ENCODE measurements at places on chromosomes 4 and X. TPM values are rescaled to one million over a fixed set of nuclear protein-coding genes. Genes with fewer than 3 reads are reported as not detected.

DNA sequence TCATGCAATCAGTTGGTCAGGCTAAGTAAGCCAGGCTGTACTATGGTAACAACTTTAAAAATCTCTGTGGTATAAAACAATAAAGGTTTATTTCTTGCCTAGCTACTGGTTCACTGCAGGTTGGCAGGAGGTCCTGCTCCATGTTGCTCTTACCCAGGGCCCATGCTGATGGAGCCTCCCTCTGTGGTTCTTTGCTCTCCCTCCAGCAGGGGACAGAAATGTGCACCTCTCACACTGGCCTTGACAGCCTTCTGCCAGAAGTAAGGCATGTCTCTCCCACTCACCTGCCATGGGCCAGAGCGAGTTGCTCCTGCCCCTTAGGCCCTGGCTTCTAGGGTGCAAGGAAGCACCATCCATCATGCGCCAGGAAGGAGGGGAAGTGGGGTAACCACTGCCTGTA lies 31.1 kb downstream of the CLDN22 start:
- DNase-seq: no peak

CPE gene
- 34.8 TPM for total RNA-seq

- no peak for DNase-seq
Observed at GRCh38 chr4:127737295-127737694, 7.1 kb downstream of the SLC25A31 start.

DNA sequence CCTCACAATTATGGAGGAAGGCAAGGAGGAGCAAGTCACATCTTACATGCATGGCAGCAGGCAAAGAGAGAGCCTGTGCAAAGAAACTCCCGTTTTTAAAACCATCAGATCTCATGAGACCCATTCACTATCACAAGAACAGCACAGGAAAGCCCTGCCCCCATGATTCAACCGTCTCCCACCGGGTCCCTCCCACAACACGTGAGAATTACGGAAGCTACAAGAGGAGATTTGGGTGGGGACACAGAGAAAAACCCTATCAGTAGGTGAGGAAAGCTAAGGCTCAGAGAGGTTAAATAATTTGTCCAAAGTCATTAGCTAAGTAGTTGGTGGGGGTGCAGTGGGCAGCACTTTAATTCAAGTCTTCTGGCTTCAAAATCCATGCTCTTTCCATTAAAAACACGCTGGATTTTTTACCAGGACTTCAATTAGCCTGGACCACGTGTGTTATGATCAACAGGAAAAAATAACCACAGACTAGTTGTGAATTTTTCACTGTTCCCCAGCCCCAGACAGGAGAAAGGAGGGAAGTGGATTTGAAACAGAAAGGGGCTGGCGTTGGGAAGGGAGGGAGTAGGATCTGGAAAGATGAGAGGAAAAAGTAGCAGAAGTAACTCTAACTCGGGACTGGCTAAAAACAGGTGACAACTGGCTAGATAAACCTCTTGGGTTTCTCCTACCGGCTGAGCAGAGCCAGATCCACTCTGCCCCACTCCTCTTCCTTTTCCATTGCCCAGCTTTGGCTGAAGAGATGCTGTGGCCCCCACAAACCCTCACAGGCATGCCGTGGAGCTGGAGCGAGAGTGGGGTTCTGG lies 986 bp downstream of the MTMR8 start:
- DNase-seq: no peak

- DNase-seq: no peak
Observed at GRCh38 chrX:72713130-72713529, 976 bp downstream of the PHKA1 start.

DNA sequence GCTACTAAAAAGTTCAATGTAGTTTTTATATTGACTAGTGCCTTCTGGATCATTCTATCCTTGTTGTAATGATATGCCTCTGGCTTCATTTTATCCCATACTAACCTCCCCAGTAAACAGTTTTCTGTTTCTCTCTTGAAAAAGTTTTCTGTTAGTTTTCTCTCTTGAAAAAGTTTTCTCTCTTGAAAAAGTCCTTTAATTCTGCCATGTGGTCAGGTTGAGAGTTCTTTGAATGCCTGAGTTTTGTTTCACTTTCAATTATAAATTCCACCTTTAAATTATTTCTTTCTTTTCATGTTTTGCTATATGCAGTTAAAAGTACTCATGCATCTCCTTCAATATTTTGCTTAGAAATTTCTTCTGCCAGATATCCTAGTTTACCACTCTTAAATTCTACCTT lies 1139.6 kb downstream of the STPG2 start:
- no peak for DNase-seq

GRCh38 chrX:119240356-119240755 lies 4.3 kb downstream of the PGRMC1 start:
- DNase-seq: no peak

POU4F2 gene
- not detected for total RNA-seq

GRCh38 chr4:11698846-11699590 lies 270.3 kb upstream of the HS3ST1 start:
- no peak for DNase-seq

GRCh38 chrX:134146493-134146892 lies 90.5 kb upstream of the CCDC160 start:
- no peak for DNase-seq

ARHGAP10 gene
- 34.0 TPM for total RNA-seq

DNA sequence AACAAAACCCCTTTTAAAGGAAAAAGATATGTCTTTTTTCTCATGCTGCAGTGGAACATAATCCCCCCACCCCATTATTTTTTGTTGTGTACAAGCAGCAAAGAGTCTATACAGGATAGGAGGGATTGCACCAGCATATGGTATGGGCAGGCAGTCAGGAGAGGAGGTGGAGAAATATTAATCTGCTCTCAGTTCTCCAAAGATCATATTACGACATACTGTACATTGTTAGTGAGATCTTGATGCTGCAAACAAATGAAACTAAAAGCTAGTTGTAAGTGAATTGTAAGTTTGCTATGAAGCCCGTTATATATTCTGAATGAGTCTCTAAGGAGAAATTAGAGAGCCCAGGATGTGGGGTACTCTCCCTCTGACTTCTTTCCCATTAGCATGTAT lies 75.3 kb downstream of the RAPGEF2 start:
- DNase-seq: no peak

DNA sequence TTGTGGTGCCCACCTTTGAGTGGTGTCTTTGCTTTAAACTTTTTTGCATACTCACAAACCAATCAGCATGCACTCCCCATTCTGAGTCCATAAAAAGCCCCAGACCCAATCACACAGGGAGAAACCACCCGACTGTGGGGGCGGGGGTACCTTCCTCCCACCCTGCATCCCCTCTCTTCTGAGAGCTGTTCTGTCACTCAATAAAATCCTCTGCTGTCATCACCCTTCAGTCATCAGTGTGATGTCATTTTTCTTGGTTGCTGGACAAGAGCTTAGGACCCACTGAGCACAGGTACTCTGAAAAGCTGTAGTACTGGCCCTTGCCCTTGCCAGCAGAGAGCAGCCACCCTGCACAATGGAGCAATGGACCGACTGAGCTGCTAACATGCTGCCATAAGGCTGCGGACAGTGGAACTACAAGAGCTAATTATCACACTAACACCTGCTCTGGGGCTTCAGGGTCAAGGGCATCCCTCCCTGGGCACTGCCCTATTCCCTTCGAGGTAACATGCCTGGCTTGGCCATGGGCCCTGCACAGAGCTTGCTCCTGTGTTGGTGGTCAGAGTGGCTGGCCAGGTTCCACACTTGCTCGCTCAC lies 62.9 kb upstream of the PGRMC2 start:
- DNase-seq: no peak

IGFBP7 gene
- total RNA-seq: 103 TPM

DNA sequence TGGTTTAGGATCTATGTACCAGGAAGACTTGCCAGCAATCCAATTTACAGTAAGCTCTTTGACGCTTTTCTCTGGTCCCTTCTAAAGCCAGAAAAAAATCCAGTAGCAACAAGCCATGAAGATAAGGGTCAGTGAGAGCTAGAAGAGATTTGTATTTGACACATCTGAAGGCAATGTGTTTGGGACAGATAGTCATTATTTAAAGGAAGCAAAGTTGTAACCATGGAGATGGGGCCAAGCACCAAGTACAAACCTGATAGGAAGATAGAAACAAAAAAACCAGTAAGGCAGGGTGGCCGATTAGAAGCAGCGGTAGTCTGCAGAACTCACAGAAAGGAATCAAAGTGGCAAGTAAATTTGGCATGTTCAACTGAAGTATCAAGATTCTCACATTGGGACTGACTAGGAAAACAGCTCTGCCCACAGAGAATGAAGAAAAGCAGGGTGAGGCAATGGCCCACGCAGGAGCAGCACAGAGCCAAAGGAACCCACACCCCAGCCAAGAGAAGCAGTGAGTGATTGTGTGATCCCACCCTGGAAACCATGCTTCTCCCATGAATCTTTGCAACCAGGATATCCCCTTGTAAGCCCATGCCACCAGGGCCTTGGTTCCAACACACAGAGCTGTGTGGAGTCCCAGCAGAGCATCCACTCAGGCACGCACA lies 12.9 kb upstream of the C4orf54 start:
- no peak for DNase-seq

- DNase-seq: no peak
Observed at GRCh38 chr4:73036123-73036522, 33.4 kb downstream of the COX18 start.

DNA sequence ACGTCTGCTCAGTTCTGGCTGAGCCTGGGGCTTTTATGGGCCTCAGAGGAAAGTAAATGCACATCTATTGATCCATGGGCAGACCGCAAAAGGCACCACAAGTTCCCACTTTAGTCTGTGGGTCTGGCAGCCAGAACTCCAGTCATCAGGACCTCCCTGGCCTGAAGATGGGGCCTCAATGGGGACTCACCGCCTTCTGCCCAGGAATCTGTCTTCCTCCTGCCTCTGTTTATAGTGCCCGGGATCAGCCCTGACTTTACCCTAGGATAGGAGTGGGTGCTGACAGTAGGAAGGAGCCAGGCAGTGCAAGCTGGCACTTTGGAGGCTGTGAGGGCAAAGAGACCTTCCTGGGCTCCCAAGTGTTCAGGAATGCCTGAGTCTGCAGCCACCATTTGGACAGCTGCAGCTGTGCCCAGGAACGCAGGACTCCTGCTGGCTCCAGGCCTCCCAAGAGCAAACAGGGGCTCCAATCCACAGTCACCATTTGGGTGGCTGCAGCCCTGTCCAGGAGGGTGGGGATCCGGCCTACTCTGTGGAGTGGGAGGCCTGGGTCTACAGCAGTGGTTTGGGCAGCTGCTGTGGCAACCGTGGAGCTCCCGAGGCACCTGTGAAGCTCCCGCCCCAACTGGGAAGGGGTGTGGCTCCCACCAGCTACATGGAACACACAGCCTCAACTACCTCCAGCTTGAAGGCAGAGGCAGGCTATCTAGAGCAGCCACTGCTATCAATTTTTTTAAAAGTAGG lies 1440.9 kb upstream of the ADGRL3 start:
- no peak for DNase-seq

- no peak for DNase-seq
Observed at GRCh38 chr4:136277741-136278140, 1254.6 kb downstream of the PCDH18 start.

DNA sequence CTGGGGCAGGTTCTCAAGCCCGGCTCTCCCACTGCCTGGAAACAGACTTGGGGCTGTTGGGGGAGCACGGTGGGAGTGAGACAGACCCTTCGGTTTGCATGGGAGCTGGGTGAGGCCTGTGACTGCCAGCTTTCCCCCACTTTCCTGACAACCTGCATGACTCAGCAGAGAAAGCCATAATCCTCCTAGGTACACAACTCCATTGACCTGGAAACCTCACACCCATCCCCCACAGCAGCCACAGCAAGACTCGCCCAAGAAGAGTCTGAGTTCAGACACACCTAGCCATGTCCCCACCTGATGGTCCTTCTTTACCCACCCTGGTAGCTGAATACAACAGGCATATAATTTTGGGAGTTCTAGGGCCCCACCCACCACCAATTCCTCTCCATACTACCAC lies 57.6 kb upstream of the UBQLN2 start:
- DNase-seq: no peak

MAGEC3 gene
- total RNA-seq: not detected

TGIF2LX gene
- total RNA-seq: not detected

DNA sequence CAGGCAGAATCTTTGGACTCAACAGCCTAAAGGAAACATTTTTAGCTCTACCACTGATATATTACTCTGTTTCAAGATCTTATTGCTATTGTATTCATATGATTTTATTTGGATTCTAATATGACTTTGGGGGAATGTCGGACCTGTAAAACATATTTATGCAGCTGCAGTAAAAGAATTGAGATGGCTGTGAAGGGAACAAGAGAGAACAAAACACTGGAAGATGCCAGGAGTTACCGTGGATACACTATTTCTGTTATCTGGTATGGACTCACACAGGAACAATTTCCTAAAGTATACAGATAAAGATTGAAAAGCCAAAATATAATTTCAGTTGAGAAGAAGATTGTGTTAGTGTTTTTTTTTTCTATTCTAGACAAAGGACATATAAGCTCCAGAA lies 113.0 kb upstream of the DCLK2 start:
- no peak for DNase-seq

DNA sequence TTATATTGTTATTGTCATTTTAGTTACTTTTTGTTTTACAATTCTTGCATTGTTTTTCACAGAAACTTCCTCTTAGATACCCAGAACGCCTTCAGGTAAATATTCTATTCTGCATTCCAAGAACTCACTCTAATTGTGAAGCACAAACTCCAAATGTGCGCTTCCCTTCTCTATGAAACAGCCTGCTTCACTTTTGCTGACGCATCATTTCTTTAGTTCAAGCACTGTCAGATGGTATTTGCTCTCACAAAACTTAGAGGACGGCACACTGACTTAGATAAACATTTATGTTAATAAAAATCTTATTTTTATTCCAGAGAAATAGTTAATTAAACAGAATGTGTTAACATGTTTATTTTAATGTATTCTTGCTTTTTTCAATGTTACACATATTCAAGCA lies 3.3 kb downstream of the CSN1S1 start:
- no peak for DNase-seq

FMR1NB gene
- not detected for total RNA-seq

CT83 gene
- not detected for total RNA-seq

- DNase-seq: no peak
Observed at GRCh38 chr4:7429601-7430078, 5.1 kb downstream of the PSAPL1 start.

DNA sequence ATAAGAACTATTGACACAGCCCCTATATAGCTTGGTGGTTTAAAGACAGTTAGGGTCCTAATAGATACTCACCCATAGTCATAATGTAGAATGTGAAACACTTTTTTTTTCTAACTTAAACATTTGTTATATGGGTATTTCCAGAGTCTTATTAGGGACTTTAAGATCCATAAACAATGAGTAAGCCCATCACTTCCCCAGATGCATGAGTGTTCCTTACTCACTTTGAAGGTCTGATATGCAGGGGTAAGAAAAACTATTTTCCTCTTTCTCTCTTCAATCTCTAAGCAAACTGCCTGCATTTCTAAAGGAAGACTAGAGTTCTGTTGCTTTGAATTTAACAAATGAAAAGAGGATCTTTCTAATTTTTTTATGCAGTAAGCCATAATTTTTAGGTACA lies 443.6 kb upstream of the PITX2 start:
- no peak for DNase-seq

All from psoas muscle (tissue), 8 donors.